NCI-H1417 (cell line): ENCODE measurements at places on chromosomes 1 and 21.

GRCh38 chr1:68229650-68230483 lies 2.5 kb downstream of the WLS start:
- peak; percentile 88 for DNase-seq

- DNase-seq, result no peak
These were observed 21.8 kb downstream of the RC3H1 start for GRCh38 chr1:174000371-174000770.

DNA sequence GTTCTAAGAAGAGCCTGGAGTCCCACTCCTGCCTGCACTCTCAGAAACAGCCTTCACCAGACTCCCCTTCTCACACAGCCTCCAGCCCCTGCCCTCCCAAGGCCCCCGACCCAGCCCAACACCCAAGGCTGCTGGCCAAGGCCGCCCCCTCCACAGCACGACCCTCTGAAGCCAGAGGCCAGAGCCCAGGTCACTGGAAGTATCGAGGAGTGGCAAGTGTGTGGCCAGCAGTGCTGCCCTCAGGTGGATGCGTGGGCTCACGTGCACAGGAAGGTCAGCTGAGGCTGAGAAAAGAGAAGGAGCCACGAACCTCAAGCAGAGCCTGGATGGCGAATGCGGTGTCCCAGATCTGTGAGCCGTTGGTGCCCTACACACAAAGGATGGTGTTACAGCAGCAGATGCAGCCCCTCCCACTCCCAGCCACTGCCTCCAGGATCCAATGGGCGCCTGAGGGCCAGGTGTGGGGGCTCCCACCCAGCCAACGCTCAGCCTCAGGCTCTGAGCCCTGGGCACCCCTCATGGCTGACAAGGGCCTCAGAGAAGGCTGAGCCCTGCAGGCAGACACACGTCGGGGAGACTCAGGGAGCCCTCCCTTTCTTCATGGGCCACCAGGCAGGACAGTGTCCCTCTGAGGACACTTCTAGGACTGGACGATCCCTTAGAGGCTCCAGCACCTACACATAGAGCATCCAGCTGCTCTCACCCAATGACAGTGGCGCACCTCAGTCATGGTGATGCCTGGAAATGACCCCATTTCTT lies 18.0 kb downstream of the LSS start:
- DNase-seq, result no peak

DNA sequence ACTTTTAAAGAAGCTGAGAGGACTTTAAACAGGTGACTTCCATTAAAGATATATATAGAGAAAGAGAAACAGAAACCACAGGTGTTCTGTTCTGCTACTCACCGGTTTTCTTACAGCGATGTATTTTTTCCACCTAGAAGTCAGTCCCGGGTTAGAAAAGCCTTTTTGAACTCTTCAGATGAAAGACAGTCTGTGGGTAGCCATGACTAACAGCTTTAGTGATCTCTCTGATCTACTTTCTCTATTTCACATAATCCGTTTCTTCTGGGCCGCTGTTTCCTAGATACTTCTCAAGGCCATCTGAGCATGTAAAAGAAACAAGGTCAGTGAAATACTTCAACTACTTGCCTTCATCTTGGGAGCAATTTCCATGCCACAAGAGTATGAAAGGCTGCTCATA lies 25.1 kb downstream of the WDR64 start:
- no peak for DNase-seq

GRCh38 chr1:222814536-222815439 lies at the start of gene DISP1:
DISP1 (plus strand) TSS chr1:222815039; CDS start chr1:222942824, 127,785 bp downstream.
- DNase-seq, result peak; percentile 83

GRCh38 chr1:169108223-169108622 lies 1.7 kb downstream of the ATP1B1 start:
- DNase-seq, result no peak

GRCh38 chr21:16059981-16060380 lies 330.2 kb downstream of the USP25 start:
- DNase-seq, result no peak

DNA sequence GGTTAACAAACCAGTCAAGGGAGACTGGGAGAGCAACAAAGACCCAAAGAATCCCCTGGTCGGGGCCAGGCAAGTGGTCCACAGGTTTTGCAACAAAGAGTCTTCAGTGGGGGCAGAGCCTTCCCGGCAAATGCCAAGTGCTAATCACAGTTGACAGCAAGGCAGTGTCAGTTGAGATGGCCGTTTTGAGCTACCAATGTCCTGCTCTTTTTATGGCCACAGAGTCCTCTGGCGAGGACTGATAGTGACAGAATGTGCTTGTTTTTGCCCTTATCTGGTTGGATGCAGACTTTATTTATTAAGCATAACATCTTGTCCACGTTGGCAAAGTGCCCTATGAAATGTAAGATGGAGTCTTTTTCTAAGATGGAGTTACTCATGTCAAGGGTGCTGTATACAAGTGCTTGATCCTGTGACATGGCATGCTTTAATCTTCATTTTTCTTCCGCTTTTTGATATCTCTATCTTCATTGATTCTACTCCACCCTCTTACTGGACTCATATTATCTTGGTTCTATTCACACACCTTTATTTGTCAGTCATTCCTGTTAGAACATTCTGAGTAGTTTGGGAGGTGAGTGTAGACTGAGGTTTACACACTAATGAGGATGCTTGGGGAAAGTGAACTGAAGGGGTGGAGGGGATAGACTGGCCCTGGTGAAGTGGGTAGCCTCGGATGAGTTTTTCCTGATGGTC lies 51.8 kb downstream of the KCNK1 start:
- no peak for DNase-seq

- no peak for DNase-seq
These were observed 65.7 kb downstream of the LRRC8C start for GRCh38 chr1:89698624-89699023.

- DNase-seq, result no peak
These were observed 52.6 kb upstream of the NHLH2 start for GRCh38 chr1:115893545-115893944.

DNA sequence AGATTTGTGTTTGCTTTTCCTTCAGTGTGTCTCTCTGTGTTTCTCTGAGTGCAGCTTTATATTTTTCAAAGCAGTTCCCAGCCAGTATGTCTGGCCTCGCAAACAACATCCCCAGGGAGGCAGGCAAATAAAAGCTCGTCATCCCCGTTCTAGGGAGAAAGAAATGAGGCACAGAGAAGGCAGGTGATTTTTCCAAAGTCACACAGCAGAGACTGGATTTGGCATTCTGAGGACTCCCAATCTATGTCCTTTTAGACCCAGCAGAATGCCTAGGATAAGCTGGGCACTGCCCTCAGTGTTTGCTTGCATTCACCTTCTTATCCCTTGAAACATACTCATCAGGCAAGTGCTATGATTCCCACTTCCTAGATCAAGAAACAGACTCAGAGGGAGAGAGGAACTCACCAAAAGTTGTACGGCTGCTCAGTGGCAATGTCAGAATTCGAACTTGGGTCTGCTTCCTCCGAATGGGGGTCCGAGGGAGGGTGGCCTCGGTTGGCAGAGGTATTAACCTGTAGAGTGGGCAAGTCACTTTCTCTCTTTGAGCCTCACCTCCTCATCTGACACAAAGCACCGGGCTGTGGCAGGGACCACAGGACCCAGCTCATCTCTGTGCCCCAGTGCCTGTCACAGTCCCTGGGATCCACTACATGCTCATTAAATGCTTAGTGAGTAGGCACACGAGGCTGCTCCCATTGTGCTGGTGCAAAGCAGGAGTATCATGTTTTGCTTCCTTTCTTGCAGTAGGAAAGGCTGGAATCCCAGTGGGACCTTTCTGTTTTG lies 4.2 kb downstream of the RAP1GAP start:
- no peak for DNase-seq

GRCh38 chr1:223209293-223209898 lies 66.3 kb upstream of the TLR5 start:
- DNase-seq, result no peak

DNA sequence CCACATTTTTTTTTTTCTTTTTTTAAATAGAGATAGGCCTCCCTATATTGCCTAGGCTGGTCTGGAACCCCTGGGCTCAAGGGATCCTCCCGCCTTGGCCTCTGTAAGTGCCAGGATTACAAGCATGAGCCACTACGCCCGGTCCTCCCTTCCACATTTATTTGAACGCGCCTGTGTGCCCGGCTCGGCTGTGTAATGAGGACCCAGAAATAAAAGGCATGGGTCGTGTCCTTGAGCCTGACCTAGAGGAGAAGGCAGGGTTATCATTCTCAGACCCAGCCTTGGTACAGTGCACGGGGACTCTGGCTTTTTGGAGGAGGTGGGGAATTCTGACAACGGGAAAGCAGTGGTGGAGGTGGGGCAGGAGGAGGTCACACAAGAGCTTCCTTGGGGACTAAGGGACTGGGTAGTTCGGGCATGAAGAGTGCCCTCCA lies 841 bp downstream of the CENPF start:
- peak; percentile 60 for DNase-seq

- DNase-seq, result no peak
These were observed 8.9 kb downstream of the SLAMF1 start for GRCh38 chr1:160637821-160638539.

DNA sequence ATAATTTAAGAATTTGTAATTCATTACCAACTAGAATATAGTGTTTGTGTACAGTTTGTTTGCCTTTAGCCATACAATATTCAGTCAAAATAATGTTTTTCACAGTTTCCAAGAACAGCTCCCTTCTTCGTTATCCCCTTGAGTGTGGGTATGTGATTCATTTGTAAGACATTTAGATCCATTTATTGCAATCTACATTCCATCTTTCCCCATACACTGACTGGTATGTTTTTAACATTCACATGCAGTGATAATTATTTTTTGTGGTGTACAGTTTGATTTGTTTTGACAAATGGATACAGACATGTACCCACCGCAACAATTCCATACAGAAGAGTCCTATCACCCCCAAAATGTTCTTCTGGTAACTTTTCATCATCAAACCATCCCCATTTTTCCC lies 589.1 kb upstream of the ADAMTS5 start:
- DNase-seq, result no peak

- DNase-seq, result no peak
These were observed 3.5 kb downstream of the DHCR24 start for GRCh38 chr1:54883349-54884102.

GRCh38 chr1:79497193-79497773 lies 490.8 kb upstream of the ADGRL4 start:
- DNase-seq, result peak; percentile 24

DNA sequence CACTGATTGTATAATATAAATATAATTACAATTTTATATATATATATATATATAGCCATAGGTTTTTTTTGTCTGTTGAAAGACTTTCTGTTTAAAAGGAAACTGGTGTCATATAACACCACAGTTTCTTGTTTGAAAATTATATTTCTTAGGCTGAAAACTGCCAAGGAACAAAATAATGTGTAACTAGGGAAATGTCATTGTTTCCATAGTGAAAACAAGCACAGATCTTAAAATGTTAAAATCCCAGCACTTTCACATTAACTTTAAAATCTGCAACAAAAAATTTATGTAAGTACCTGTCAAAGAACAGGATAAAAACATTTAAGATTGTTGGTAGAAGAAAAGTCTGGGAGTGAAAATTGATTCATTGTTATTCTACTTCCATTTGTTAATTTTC lies 104.2 kb downstream of the ATP6V1G3 start:
- no peak for DNase-seq

DNA sequence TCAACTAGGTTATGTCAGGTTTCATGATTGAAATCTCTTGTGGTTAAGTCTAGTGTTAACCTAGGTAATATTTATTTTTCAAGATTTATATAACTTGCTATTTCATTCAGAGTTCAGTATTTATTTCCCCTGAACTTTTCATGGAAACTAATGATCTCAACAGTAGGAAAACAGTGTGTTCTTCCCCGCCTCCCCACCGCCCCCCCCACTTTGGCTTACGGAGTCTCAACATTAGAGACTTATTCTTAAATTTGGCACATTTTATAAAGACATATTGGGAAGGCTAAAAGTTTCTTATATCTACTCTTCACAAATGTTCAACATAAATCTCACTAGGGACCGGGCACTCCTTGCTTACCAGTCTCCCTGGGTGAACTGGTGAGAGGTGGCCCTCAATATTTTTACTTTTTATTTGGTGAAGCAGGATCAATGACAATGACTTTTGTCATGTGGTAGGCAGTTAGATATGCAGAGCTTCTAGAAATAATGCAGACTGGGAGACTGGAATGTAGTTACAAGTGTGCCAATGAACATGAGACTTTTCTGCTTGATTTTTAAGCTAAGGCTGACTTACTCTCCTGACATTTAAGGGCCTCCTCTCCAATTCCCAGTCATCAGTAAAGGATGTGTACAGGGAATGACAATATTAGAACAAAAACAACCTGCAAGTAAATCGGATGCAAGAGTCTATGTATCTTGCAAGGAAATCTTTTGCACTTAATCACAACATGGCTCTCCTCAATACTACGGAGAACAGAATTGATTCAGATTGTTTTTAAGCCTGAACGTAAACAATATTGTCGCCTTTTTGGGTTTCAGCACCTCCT lies 1.7 kb upstream of the MAN1A2 start:
- DNase-seq, result peak; percentile 64

DNA sequence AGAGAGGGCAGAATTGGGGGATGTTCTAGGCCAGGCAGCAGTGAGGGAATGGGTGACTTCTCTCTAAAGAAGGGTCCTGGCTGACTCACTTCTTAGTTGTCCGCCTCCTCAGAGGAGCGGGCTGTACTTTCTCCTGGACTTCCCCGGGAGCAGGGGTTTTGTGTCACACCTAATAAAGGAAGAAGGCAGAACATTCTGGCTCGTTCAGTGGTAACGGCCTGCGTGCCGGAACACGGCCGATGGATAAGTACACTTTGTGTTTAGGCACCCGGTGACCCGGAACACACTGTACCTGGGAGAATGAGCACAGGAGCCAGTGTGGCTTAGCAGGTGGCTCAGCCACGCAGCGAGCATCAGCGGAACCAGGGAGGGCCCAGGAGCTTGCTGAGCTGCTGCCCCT lies 84.7 kb downstream of the FBXO2 start:
- DNase-seq, result no peak

- DNase-seq, result no peak
These were observed 3.4 kb downstream of the ZNF326 start for GRCh38 chr1:89998306-89998705.

- peak; percentile 72 for DNase-seq
These were observed 6.7 kb upstream of the WNT2B start for GRCh38 chr1:112501810-112502641.

DNA sequence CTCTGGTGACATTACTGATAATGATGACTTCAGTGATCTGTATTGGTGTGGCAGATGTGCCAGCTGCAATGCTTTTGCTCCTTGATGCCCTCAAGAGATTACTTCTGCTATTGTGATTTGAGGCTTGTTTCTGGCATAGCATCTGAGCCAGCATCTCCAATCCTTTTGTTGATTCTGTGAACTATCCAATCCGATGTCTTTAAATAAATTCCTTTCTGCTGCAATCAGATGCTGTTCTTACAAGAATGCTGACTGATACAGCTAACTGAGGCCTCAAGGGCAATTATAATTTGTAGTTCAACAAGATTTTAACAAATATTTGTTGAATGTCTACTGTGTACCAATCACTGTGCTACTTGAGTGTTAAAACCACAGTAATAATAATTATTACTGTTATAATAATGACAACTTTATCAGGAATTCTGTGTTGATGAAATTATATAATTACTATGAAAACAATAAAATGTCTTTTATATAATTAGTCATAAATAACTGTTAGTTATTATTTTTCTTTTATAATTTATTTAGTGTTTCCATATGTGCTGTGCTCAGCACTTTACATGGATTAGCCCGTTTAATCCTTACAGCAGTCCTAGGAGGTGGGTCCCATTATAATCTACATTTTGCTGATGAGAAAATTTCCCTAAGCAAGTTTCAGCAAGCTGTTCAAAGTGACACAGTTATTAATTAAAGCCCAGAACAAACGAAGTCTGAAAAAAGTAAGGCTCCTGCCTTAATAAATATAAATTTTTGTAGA lies 308.2 kb downstream of the BRINP3 start:
- DNase-seq, result no peak

- no peak for DNase-seq
These were observed 6.2 kb downstream of the INAVA start for GRCh38 chr1:200900877-200901276.
